ENCODE measurements at places on chromosomes 1 and 21.

- DNase-seq = no peak
Measured at GRCh38 chr1:216958569-216958968, 235.3 kb upstream of the ESRRG start.

DNA sequence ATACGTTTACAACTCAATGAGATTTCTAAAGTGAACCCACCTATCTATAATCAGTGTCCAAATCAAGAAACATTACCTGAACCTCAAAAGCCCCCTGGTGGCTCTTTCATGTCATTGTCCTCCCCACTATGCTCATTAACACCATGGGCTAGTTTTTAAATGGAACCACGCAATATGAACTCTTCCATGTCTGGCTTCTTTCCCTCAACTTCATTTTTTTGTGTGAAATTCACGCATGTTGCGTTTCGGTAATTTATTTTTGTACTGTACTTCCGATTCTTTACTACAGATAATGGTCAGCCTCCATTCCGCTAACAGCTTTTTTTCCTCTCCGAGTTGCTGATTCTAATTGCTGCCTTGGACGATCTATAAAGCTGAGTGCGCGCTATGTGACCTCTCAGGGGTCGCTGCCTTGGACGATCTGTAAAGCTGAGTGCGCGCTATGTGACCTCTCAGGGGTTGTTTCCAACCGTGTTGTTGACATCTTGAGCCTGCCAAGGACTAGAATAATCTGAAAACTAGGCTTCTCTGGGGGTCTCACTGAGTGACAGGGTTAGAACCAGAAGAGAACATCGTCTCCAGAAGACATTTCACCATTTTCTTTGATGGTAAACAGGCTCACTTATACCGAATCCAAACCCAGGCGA lies 1.1 kb upstream of the CACYBP start:
- peak; percentile 69 for DNase-seq

GRCh38 chr1:207077470-207078377 lies 10.9 kb upstream of the C4BPB start:
- peak; percentile 77 for DNase-seq

DNA sequence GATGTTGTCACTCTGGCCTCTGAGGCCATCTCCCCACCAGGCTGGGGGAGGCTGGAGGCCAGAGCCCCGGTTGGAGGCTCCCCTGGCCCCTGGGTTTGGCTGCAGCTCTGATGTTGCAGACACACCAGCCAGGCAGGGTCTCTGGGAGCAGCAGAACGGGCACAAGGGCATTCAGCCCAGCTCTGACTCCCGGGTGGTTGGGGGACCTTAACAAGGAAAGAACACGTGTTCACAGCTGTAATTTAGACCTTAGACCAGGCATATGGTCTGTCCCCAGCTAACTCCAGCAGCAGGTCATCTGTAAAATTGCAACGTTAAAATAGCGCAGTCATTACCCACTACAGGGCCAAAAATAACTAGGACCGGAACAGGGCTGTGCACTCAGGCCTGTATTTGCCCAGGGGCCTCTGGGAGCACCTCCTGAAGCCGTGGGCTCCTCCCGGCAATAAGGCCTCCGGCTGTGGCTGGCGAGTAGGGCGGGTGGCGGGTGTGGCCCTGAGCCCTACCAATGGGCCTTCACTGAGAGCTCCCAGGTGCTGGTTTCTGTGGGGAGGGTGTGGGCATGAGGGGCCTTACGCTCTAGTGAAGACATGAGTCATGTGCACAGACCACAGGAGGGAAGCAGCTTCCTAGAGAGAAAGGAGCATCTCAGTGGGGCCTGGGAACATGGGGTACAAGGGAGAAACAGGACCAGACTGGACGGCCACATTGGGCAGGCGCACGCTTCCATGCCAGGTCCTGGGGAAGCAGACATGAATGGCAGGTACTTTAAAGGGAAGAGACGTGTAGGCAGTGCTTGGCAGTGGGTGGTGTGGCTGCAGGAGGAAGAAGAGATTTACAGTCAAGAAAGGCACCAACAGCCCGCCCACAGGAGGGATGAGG lies 6.1 kb downstream of the LDLRAP1 start:
- DNase-seq = peak; percentile 49

DNA sequence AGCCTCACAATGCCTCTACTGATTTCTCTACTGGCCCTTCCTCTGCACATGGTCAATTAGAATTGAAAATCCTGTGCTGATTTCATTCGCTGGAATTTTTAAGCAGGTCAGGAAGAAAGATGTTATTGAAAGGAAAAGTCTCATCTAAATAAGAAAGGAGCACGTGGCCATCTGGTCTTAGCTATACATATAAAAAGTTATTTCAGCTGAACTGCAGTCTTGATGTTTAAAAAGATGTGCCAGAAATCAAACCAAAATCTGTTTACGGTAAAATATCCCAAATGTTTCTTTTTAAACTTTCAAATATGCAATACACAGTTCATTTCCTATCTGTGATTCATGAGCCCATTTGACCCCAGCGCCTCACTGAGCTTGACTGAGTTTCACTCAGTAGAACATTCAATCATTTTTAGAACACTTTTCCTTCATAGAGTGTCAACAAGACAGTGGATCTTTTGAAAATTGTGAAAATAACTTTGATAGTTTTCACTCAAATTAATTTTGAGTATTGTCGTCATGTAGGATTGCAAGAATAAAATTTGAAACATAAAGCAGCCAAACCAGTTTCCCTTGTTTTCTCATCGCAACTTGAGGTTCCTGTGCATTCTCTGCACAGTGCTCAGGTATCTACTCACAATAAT lies 293.6 kb downstream of the PTPRC start:
- DNase-seq = peak; percentile 49

- DNase-seq = peak; percentile 99
Measured at GRCh38 chr1:62436039-62436465, 797 bp upstream of the USP1 start.

DNA sequence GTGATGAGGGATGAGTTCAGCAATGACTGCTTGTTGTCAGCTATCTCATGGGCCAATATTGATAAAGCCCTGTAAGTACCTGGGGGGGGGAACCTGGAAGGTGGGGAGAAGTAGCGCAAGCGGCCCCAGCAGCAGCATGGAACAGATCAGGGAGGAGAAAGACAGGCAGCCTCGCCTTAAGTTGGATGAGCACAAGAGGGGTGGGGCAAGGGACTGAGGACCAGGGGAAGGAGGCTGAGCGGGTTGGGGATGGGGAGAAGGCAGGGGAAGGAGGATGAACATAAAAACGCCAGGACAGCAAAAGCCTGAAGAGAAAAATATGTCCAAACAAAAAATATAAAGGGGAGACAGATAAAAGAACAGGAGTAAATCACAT lies 70.6 kb downstream of the ALG14 start:
- no peak for DNase-seq

- no peak for DNase-seq
Measured at GRCh38 chr21:28943631-28944030, 49.0 kb downstream of the LTN1 start.

DNA sequence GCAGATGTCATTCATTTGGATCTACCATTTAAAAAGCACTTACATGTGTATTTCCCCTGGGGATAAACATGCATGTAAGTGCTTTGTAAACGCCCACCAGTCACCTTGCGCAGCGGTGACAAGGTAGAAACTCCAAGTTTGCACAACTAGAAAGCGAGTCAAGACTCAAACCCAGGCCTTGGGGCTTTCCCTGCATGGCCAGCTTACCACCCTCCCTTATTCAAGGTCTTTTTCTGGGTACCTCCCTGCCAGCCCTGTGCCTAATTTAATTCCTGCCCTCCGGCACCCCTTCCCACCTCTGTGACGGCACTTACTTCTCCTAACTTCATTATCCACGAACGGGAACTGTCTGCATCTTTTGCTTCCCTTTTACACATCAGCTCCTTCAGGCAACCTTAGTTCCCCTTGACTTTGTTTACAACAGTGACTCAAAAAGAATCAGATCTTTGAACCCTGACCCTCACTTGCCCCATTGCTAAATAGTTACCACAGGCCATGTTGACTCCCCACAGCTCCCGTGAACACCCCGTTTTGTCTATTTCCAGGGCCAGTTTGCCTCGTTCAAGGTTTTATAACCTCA lies 138.3 kb upstream of the ETS2 start:
- DNase-seq = peak; percentile 86

GRCh38 chr1:232722626-232723025 lies 82.6 kb upstream of the MAP10 start:
- no peak for DNase-seq

DNA sequence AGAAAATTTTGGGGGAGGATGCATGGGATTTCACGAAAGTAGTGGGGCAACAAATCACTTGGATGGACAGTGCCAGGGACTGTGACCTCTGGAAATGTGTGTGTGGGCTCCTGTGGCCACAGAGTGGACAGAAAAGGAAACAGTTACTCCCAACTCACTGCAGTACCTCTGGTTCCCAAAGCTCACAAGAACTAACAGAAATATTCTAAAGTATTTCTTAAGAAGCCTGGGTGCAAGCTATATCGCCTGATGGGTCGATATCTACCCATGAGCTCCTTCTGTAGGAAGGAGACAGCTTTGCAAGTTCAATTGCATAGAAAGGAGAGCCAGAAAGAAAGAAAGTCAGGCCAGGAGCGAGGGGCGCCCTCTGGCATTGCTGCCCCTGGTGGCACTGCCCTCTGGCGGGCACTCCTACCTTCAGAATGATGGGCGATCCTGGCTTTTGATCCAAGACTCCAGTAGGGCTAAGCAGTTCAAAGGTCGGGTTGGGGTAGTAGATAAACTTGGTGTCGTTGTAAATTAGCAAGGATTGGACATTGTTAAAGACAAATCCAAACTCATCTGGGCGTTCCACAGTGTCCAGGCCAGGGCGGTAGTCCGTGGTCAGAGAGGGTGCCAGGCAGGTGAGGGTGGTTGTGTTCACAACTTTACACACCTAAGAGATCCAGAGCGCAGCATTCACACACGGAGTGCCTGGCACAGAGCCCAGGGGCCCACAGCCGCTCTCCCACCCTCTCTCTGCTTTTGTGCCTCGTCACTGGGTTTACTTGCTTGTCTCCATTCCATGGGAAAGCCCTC lies 134.7 kb upstream of the CD34 start:
- no peak for DNase-seq

DNA sequence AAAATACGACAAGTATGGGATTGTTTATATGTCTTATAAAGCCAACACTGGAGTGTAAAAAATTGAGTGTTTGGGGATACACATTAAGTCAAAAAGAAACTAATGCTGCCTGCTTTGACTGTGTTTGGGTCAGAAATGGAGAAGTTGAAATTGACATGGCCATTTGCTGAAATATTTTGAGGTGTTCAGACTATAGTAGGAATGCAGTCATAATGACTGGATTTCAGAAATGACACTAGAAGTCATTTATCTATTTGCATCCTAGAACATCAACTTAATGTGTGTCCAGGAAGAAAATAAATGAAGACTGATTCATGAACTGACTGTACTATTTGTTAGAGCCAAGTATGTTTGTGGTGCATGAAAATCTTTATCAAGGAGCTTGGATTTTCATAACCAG lies 28.4 kb downstream of the RASAL2 start:
- DNase-seq = peak; percentile 76

DNA sequence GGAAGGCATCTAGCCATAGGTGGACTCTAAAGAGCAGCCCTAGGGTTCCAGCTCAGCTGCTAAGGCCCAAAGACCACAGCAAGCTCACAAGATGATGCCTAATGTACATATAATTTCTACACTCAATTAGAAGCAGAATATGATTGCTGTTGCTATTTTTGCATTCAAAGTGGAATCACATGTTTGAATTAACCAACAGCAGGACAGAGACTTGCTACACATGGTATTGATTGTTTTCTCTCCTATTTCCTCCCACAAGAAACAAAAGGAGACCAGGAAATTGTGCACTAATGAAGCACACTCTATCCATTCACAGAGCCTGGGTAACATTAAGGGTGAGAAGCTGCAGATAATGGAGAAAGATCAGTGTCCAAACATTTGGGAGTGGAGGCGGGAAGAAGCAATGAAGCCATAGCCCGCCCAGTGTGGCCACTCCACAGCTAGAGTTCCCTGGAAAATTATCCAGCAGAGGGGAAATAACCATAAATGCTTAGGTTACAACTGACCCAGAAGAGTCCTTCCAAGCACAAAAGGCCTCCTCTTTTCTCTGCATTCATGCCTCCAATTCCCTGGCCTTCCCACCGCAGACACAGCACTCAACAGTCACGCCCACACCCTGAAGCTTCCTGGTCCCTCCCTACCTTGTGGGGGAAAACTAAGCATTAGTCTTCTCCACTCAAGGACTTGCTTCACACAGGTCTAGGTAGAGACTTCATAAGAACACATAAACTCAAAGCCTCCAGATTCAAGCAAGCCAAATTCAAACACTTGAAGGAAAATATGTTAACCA lies 7.5 kb downstream of the CNN3 start:
- DNase-seq = no peak

DNA sequence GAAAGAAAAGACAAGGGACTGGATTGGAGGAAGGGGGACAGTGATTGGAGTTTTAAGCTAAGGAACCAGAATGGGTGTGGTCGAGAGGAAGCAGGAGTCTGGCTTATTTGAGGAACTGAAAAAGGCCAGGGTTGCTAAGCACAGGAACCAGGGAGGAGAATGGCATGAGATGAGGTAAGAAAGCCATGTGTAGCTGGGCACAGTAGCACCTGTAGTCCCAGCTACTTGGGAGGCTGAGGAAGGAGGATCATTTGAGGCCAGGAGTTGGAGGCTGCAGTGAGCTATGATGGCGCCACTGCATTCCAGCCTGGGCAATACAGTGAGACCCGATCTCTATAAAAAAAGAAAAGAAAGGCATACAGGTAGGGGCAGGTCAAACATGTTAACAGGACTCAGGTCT lies 8.1 kb upstream of the KHDRBS1 start:
- peak; percentile 70 for DNase-seq

- DNase-seq = no peak
Measured at GRCh38 chr1:102758418-102758817, 349.9 kb downstream of the COL11A1 start.

DNA sequence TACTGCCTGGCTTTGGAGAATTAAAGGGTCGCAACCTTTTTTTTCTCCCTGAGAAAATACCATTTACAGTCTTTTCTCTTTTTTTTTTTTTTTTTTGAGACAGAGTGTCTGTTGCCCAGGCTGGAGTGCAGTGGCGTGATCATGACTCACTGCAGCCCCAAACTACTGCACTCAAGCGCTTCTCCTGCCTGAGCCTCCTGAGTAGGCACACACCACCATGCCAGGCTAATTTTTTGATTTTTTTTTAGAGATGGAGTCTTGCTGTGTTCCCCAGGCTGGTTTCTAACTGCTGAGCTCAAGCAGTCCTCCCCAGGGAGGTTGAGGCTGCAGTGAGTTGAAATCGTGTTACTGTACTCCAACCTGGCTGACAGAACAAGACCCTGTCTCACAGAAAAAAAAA lies 24.6 kb downstream of the UBE4B start:
- peak; percentile 70 for DNase-seq

DNA sequence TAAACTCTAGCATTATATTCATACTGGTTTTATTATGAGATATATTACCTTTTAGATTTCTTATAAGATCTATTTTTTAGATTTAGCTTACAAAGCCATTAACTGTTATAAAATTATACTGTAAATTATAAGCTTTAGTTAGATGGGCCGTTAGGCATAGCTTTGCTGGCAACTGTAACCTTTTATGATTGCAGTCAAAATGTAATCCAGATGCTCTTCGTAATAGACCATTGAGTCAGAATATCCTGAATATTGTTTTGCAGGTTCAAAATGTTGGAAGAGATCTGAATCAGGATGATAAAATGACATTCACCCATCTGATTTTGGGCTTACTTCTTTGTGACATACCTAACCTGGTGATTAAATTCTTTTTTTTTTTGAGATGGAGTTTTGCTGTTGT lies 20.9 kb downstream of the ITSN1 start:
- DNase-seq = no peak

GRCh38 chr1:157399343-157399983 lies 152.9 kb downstream of the FCRL5 start:
- no peak for DNase-seq

GRCh38 chr1:9871707-9872425 lies 38.2 kb downstream of the CTNNBIP1 start:
- DNase-seq = no peak

- peak; percentile 72 for DNase-seq
Measured at GRCh38 chr1:19452221-19452663, 33.1 kb downstream of the CAPZB start.
